Osteoblast (primary cell): ENCODE measurements at places on chromosomes 7 and 10.

GRCh38 chr7:98771519-98771918, 98.3 kb downstream of the TMEM130 start:
- peak; percentile 91 for DNase-seq

- DNase-seq: no peak
These were observed 37.8 kb downstream of the AOAH start for GRCh38 chr7:36686499-36686898.

DNA sequence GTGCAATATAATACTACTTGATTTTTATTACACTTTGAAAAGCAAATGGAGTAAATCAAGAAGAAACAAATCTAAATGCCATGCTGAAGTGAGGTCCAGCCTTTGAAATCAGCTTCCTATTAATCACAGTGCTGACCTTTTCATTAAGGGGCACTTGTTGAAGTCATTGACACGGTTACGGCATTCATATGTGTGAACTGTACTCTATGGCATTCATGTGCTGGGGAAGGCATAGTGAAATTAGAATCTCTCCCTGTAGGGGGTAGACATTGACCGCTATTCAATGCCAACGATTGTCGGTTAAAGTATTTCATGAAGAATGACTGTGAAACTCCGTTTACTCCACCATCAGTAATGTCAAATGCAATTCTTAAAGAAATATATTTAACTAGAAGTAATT, 296.1 kb upstream of the SEMA3A start:
- peak; percentile 3 for DNase-seq

GRCh38 chr7:9192969-9193368, 759.6 kb downstream of the NXPH1 start:
- DNase-seq: no peak

DNA sequence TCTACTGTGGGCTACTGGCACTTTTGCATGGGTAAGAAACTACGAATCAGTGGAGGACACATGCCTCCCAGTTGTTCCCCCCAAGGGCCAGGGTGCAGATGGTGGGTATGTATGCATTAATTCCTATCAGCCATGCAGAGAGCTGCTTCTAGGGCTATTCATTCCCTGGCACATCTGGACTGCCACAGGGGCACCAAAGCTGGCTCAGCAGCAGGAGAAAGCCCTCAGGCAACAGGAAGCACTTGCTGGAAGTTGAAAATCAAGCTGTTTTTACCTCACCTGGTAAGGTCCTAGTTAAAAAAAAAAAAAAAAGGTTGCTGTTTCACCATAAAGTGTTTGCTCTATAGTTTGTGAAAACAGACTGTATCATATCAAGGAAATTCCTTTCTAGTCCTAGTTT, 1342.6 kb downstream of the REEP3 start:
- no peak for DNase-seq

DNA sequence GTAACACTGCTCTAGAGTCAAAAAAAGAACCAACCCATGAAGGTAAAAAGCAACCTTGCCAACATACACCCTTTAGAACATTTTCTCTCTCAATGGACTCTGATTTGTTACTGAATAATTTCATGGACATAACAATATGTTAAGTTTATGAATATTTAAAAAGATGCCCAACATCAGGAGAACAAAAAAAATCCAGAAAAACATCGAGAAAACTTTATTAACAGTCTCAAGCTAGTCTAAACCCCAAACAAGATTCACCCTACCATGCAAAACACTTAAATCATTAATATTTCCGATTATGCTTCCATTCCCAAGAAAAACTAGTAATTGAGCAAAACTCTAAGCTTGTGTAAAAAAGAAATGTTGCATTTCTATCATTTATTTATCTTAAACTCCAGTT, 46.7 kb downstream of the OSBPL3 start:
- DNase-seq: no peak

DNA sequence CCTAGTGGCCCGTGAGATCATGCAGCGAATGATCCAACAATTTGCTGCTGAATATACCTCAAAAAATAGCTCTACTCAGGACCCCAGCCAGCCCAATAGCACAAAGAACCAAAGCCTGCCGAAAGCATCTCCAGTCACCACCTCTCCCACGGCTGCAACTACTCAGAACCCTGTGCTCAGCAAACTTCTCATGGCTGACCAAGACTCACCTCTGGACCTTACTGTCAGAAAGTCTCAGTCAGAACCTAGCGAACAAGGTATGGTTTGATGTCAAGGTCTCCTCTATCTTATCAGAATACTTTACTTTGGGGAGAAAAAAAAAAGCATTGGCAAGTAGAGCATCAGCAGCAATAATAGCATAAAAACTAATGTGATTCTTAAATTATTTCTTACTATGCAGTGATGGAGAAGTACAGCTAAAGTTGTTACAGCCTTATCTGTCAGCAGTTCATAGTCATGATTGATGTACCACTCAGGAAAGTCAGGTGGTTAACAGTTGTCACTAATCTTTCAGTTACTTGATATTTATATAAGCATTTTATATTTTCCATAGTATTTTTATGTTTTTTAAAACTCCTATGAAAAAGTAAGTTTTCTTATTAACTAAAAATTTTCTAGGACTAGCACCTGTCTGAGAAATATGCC, 117.1 kb downstream of the LCOR start:
- no peak for DNase-seq

DNA sequence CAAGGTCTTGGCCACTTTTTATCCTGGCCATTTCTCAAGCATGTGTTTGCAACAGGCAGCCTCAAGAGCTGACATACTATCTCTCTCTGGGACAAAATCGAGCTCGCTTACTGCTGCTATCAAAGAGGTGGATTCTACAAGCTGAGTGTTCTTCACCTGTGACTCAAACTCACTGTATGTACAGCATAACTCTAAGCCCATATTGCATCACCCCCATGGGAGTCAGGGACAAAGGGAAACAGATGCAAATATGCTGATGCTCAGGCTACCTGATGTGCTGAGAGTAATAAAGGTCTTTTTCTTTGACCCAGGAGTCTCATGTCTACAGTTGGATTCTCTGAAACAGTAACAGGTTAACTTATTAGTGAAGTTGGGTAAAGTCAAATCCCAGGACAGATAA, 45.2 kb downstream of the PCLO start:
- no peak for DNase-seq

DNA sequence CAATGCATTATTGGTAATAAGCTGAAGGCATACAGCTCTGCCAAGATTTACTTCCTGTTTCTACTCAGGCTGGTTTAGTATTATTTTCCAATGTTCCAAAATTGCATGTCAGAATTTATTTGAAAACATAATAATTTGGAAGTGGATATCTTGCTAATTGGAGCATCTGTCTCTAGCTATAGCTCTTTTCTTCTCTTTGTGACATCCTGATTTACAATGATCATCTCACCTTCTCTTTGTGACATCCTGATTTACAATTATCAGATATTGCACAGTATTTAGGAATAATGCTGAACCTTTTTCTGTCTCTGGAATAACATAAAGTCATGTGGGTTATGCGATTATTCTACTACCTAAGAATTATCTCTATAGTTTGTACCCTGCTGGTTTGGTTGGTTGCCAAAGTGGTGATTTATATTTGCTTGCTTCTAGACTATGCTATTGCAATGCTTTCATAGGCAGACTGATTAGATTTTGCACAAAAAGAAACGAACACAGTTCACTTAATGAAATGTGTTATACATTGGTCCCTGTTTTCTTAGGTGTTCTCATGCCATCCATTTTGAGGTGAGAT, 44.3 kb upstream of the CABCOCO1 start:
- no peak for DNase-seq

DNA sequence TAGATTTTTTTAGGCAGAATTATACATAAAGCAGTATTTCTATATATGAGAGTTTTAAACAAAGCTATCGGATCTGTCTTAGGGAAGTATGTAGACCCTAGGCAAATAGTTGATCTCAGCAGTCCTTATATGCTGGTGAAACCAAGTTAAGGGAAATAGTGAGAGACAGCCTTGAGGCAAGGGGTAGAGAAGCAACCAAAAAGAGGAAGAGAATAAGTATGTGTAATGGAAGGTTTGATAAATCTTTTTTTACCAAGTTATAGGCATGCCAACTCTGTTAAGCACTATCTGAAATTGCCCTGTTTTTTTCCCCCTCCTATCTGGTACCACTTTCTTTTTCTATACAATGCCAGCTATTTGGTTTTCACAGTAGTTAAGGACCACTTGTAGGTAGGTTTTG, 19.9 kb downstream of the SPAG6 start:
- no peak for DNase-seq

- DNase-seq: no peak
These were observed 73.5 kb downstream of the SLC25A13 start for GRCh38 chr7:96248405-96248804.

DNA sequence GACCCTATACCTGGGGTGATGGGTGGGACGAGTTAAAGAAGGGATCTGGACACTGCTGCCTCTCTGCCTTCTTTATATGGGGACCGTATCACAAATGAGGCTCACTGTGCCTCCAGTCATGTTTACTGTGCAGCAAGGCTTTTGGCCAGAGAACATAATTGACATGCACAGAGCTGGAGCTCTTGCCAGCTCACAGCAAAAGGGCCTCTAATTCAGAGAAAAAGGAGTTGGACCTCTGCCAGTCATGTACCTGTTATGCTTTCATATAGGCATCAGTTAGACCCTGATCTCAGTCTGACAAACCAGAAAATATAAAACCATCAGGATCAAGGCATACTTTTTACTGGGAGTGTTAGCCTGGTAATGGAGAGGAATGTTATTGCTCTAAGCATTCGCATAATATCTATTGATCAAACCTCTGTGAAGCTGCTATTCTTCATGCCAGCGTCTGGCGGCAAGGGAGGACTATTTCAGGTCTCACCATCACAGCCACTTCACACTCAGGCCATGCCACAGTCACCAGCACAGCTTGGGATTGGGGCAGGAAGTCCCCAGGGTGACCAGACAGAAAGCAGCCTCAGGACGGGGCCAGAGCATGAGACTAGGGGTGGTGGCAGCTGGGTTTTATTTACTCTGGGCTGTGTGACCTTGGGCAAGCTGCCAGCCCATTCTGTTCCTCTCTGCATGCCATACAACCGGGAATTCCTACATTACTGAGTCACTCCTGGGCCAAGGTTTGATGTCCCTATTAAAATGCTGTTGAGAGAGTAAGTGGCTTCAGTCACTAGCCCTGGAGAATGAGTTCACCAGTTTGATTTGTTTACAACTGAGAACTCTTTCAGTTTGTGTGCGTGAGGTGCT, 90.1 kb downstream of the NPSR1 start:
- no peak for DNase-seq

DNA sequence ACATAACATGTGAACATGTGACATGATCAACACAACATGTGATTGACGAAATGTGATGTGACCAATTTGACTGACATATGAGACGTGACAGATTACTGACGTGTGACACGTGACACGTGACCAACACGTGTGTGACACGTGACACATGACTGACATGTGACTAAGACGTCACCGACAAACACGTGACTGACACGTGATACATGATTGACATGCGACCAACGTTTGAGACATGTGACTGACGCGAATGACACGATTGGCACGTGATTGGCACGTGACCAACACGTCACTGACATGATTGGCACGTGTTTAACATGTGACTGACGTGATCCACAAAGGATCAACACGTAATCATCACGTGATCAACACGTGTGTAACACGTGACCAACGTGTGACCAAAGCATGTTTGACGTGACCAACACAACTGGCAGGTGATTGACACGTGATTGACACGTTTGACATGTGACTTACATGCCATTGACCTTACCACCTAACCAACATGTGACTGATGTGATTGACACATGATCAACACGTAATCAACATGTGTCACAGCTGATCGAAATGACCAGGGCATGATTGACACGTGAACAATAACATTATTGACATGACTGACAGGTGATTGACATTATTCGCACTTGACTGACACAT, 23.7 kb downstream of the CRPPA start:
- no peak for DNase-seq

GRCh38 chr10:29691564-29692072, 56.8 kb upstream of the SVIL start:
- peak; percentile 89 for DNase-seq

GRCh38 chr10:61662794-61663259, at the start of gene CABCOCO1:
Gene CABCOCO1 (plus strand): TSS chr10:61662929. CDS start chr10:61662973, 44 bp downstream.
- peak; percentile 92 for DNase-seq

GRCh38 chr10:86681722-86682386, 13.5 kb downstream of the LDB3 start:
- no peak for DNase-seq

GRCh38 chr10:97849687-97850402, at the start of gene GOLGA7B:
Gene GOLGA7B (plus strand): TSS chr10:97849843. CDS start chr10:97850304, 461 bp downstream.
- peak; percentile 96 for DNase-seq

DNA sequence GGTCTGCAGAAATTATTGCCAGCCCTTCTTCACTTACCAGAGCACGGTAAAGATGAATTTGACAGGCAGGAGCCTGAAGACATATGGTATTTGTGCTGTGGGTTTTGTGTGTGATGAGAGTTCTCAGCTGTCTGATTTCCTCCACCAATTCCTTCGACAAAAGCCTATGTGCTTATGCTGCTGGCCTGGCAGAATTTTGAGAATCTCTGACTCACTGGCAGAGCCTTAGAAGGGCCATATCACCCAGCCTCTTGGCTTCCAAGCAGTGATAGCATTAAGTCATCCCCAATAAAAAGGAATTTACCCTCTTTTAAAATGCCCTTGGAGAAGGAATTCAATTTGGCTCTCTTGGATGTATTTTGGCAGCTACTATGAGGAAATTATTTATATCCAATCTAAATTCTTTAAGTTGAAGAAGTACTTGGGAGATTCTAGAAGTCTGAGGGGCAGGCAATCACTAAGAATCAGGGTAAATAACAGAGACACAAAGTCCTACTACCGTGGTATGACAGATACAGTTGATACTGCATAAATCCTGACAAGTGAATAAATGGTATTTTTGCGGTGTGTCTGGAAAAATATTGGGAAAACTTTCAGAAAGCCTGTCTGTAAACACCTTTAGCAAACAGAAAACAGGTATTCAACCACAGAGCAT, 68.6 kb upstream of the EFCAB10 start:
- peak; percentile 96 for DNase-seq

GRCh38 chr7:87475359-87476178, at the start of gene ABCB4:
Gene ABCB4 (minus strand): TSS chr7:87475680. CDS start chr7:87475465, 215 bp downstream.
- DNase-seq: no peak

GRCh38 chr7:20331910-20332813, 1.5 kb downstream of the ITGB8 start:
- DNase-seq: peak; percentile 54

- DNase-seq: peak; percentile 98
These were observed 18.6 kb upstream of the ZNF32 start for GRCh38 chr10:43667317-43667731.

GRCh38 chr7:137354396-137354795, 10.9 kb upstream of the PTN start:
- DNase-seq: no peak

DNA sequence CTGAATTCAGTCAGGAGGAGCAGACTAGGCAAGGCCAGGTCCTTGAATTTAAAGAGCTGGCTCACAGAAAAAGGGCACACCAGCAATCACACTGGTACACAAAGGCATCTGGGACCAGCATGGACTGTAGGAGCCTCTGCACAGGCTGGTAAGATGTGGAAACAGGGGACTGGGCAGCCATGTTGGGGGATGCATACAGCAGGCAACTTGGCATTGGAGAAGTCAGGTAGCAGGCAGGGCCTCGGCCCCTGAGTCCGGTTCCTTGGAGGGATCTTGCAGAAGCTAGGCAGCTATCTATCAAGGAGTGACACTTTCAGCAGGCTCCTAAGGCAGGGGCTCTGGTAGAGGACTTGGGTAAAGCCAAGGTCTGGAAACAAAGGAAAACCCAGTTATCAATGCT, 376.3 kb upstream of the BMPER start:
- DNase-seq: no peak
